Stimulated activated naive CD8-positive, alpha-beta T cell treated with anti-CD3 and anti-CD28 coated beads, Interleukin-15, amount 100 ng/mL, for 72 hours (primary cell): ENCODE measurements at places on chromosomes 1 and 21.

- no peak for DNase-seq
These were observed 292.0 kb downstream of the DUSP10 start for GRCh38 chr1:221449801-221450470.

- no peak for DNase-seq
These were observed 75.6 kb downstream of the MTR start for GRCh38 chr1:236870721-236871120.

- peak; percentile 84 for DNase-seq
These were observed 16.3 kb downstream of the BATF3 start for GRCh38 chr1:212683357-212683722.

- no peak for DNase-seq
These were observed 2.1 kb downstream of the ADORA1 start for GRCh38 chr1:203129501-203130231.

- no peak for DNase-seq
These were observed 19.6 kb downstream of the HSF2BP start for GRCh38 chr21:43639470-43640353.

- no peak for DNase-seq
These were observed 6.1 kb upstream of the CROCC start for GRCh38 chr1:16915627-16915973.
